Lung (tissue), 17 donors: ENCODE measurements at places on chromosomes 6 and 20.

DNA sequence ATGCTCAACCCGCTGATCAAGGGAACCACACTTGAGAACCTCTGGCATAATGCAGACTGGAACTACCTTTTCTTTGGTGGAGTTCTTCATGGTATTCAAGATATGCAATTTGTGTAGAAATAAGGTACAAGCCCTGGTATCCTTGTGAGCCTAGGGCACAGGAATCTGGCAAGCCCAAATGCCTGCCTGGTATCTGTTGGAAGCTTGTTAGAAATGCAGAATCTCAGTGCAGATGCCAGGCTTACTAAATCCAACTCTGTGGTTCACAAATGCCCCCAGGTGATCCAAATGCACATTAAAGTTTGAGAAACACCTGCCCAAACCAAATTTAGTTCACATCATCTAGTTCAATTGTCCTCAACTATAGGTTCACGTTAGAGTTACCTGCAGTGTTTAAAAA, 159.8 kb upstream of the LAMP5 start:
- no peak overlapping the region for H3K4me3 ChIP-seq
- no peaks in the 10 kb centered on the region for H3K36me3 ChIP-seq
- H3K27me3 ChIP-seq: no peaks in the 10 kb centered on the region

DNA sequence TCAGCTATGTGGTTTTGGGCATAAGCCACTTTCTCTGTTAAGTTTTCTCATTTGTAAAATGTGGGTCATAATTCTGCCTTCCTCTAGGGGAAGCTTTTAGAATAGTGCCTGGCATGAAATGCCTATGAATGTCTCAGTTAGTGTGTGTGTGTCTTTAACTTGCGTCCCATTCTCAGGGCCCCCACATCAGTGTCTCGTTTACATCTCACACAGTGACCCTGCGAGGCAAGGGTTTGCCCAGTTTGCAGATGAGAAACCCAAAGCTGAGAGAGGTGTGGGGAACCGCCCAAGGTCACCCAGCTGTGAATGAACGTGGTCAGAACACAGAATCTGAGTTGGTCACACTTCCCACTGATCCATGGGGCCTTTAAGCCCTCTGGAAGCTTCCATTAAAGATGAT, 14.1 kb downstream of the DYNLRB1 start:
- H3K4me1 ChIP-seq: peaks cover 7% of the 10 kb centered on the region
- peaks cover 30% of the 10 kb centered on the region for H3K36me3 ChIP-seq
- no peak overlapping the region for H3K4me3 ChIP-seq
- H3K27ac ChIP-seq: peak overlapping the region; percentile 18
- DNase-seq: no peak
- no peaks in the 10 kb centered on the region for H3K27me3 ChIP-seq

DNA sequence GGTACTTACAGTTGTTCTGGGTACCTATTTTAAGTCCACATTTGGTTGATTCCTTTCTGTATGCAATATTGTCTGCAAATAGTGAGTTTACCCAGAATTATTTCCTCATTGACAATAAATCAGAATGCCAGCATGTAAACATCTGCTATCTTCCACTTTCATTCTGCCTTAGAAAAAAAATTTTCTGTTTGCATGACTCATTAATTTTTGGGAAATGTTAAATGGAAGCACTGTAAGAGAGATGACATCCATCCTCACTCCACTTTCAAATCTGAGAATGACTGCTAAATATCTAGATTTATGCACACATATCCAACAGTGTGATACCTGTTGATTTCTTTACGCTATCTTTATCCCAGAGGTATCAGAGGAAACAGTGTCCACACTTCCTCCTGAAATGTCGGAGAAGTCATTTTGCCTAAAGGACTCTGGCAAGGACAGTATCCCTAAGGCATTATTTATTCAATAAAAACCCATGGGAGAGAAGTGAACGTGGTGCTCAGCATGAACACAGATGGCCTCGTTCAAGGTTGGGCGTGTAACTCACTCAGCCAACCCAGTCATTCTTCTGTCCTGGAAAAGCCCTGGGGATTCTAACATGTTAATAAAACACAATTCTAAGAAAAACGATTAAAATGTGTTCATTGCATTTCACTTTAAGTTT, 780.9 kb downstream of the QKI start:
- H3K27me3 ChIP-seq: no peaks in the 10 kb centered on the region
- no peak overlapping the region for H3K4me3 ChIP-seq
- no peak for DNase-seq
- H3K27ac ChIP-seq: no peak overlapping the region
- H3K4me1 ChIP-seq: no peaks in the 10 kb centered on the region

- no peak overlapping the region for H3K4me3 ChIP-seq
- DNase-seq: no peak
- H3K27me3 ChIP-seq: no peaks in the 10 kb centered on the region
- peaks cover 20% of the 10 kb centered on the region for H3K36me3 ChIP-seq
- H3K4me1 ChIP-seq: no peaks in the 10 kb centered on the region
These were observed 26.2 kb downstream of the HDAC2 start for GRCh38 chr6:113944701-113945100.

DNA sequence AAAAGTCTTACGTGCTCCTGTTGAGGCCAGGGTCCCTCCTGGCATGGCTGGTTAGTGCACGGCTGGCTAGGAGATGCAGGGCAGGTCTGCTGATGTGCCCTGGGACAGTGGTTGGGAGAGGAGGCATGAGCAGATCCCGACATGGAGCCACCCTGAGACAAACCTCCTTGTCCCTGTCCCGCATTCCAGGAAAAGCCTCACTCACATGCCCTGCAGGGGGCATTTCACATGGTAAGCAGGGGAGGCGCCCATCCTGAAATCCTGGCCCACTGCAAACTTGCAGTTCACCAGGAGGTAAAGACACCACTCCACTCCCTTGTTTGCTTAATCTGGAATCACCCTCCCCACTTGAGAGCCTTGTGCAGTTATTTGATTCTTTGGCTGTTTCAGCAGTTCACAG, 116.7 kb upstream of the SLC24A3 start:
- no peak overlapping the region for H3K4me3 ChIP-seq
- H3K36me3 ChIP-seq: no peaks in the 10 kb centered on the region
- H3K27me3 ChIP-seq: no peaks in the 10 kb centered on the region
- no peaks in the 10 kb centered on the region for H3K4me1 ChIP-seq
- DNase-seq: no peak

DNA sequence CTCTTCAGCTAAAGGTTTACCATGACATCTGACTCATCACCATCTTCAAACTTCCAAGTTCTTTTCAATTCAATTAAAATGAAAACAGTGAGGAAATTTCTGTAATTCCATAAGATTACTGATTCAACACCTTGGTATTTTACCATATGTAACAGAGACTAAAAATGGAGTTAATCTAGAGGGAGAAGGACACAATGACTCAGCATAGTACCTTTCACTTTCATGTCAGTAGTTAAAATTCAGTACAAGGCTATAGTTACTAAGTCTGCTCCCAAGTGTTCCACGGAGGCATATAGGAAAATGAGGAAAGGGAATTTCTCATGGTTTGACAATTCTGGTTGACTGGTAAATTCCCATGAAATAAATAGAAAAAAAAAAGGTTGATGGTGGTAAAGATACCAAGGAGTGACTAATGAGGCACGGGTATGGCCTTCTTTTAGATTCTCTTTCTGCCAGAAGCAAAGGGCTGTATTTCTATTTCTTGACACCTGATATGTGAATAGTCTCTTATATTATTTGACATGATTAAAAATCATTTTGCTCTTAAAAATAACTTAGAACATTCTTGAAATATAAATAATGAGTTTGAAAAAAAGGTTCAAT, 526.7 kb upstream of the ADGRB3 start:
- no peak for DNase-seq
- H3K27ac ChIP-seq: no peak overlapping the region
- no peaks in the 10 kb centered on the region for H3K4me1 ChIP-seq

- no peak overlapping the region for H3K27ac ChIP-seq
- H3K4me3 ChIP-seq: no peak overlapping the region
- no peaks in the 10 kb centered on the region for H3K27me3 ChIP-seq
- H3K36me3 ChIP-seq: no peaks in the 10 kb centered on the region
- no peaks in the 10 kb centered on the region for H3K4me1 ChIP-seq
These were observed 11.7 kb downstream of the SLC23A2 start for GRCh38 chr20:4989570-4989969.

DNA sequence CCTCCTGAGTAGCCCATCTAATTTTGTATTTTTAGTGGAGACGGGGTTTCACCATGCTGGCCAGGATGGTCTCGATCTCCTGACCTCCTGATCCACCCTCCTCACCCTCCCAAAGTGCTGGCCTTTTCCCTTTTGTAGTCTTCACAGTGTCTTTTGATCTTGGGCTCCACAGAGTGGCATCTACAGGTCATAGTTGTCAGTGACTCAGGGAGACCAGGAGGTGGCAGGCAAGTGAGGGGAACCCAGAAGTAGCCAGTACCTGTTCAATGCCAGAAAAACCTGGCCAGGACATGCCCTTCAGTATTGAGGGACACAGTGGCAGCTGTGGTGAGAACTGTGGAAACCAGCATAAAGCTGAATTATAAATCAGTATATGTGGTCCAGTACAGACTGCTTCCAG, 19.6 kb downstream of the RPP21 start:
- DNase-seq: no peak
- no peak overlapping the region for H3K27ac ChIP-seq
- no peaks in the 10 kb centered on the region for H3K36me3 ChIP-seq
- H3K27me3 ChIP-seq: peaks cover 40% of the 10 kb centered on the region
- no peak overlapping the region for H3K4me3 ChIP-seq
- no peaks in the 10 kb centered on the region for H3K4me1 ChIP-seq

DNA sequence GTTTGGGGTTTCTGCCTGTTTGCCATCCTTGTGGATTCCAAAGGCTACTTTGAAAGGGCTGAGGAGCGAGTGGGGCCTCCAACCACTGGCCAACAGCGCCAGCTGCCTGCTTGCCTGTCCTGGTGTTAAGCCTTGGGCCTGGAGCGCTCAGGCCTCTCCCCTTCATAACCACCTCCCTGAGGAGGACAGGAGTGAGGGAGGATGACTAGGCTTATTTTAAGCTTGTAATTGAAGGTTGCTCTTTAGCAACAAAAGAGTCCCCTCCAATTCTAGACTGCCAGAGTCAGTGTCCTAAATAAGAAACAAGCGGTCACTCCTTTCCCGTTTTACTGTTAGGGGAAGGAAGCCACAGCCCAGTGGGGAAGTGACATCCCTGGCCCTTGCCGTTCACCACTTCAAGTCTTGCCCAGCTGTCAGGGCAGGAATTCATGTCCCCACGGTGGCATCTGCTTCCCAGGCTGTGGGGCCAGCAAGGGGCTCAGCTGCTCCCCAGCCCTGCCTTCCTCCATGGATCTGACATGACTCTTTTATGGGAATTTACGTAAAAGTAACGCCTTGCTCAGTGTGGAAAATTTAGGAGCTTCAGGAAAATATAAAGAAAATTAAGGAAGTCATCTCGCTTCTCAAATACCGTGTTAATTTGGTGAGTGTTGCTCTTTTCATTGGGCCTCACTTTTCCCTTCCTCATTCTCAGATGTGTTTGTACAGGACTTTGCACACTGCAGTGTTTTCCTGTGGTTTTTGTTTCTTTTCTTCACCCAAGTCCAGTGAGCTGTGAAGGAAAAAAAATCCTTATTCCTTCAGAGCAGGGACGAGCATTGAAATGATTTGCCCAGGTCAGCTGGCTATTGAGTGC, 57.8 kb downstream of the SSR1 start:
- H3K27ac ChIP-seq: peak overlapping the region; percentile 31
- H3K4me3 ChIP-seq: no peak overlapping the region
- DNase-seq: no peak
- peaks cover under 1% of the 10 kb centered on the region for H3K4me1 ChIP-seq
- H3K27me3 ChIP-seq: no peaks in the 10 kb centered on the region

DNA sequence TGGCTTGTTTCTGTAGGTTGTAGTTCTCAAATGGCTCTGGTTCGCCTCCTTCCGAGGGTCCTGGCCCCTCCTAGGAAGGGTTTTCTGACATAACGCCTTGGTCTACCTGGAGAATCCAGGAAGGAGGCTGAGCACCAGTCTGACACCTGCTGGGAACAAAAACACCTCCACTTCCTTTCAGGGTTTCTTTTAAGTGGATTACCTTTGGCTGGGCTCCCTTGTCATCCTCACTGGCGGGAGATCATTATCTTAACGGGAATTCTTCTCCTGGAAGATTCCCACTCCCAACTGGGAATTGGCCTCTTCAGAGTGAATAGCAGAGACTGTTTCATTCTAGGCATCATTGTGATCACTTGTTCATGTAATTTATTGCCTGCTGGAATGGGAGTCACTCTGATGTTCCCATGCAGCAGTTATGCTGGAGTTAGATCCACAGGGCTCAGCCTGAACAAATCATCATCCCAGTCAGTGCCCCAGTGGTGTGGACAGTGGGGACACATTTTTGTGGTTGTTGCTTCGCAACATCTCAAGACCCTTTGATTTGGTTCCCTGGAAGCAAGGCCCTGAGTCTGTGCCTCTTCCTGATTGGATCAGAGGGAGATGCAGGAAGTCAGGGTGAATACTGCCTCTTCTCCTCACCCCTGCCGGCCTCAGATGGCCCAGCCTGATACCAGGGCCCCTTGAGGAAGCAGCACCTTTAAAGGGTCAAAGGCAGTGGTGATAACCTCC, 49.1 kb downstream of the LYRM2 start:
- no peaks in the 10 kb centered on the region for H3K4me1 ChIP-seq
- no peak overlapping the region for H3K4me3 ChIP-seq
- H3K36me3 ChIP-seq: no peaks in the 10 kb centered on the region
- no peaks in the 10 kb centered on the region for H3K27me3 ChIP-seq
- no peak overlapping the region for H3K27ac ChIP-seq

GRCh38 chr6:53014063-53014462, 19.0 kb upstream of the GSTA4 start:
- H3K4me1 ChIP-seq: peaks cover 6% of the 10 kb centered on the region
- peaks cover 32% of the 10 kb centered on the region for H3K36me3 ChIP-seq
- H3K4me3 ChIP-seq: no peak overlapping the region
- no peak for DNase-seq

DNA sequence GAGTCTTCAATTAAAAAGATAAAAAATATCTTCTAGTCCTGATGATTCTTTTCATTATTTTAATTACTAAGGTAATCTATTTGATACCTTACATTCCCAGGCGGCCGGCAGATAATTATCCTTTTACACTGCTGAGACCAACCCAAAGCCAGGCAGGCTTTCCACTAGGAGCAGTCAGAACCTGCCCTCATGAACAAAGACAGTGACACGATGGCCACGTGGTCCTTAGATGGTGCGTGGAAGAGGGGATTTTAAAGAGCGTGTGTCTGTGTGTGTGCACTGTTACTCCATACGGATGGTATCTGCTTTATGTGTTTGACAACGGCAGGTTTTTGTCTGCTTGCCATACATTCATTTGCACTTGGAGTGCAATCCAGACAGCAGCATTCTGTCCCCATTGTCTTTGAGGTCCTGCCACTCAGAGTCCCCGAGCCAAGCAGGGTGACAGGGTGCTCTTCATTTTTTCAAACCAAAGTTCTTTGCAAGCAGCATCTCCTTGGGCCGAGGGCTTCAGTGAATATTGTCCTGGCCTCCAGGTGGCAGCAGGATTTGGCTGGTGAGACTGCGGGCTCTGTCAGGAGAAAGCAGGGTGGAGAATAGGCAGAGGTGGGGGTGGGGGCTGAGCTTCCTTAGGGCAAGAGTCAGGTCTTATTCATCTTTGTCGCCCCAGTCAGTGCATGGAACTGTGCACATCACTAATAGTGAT, 260.5 kb downstream of the NRN1 start:
- H3K27ac ChIP-seq: no peak overlapping the region
- peaks cover 1% of the 10 kb centered on the region for H3K4me1 ChIP-seq
- no peak overlapping the region for H3K4me3 ChIP-seq
- H3K27me3 ChIP-seq: no peaks in the 10 kb centered on the region
- DNase-seq: no peak
